NCI-H226 (cell line): ENCODE measurements at places on chromosomes 12 and 14.

- DNase-seq = no peak
Measured at GRCh38 chr14:72945356-72946027, 19.2 kb downstream of the DCAF4 start.

GRCh38 chr12:47249719-47250357, 170.1 kb upstream of the AMIGO2 start:
- peak; percentile 99 for DNase-seq

DNA sequence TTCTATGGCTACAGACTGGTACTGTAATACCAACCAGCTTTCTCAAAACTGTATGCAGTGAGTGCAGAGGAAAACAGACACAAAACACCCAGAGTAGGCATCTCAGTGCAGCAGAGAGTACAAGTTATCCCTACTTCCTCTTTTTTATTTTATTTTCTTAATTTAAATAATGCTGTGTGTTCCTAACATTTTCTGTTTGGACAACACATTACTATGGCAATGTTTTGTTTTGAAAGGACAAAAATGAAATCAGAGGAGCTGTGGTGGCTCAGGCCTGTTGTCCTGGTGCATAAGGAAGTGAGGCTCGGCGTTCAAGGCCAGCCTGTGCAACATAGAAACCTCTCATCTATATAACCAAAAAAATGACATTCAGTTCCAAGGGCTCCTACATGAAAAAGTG, 33.7 kb upstream of the SELPLG start:
- no peak for DNase-seq

DNA sequence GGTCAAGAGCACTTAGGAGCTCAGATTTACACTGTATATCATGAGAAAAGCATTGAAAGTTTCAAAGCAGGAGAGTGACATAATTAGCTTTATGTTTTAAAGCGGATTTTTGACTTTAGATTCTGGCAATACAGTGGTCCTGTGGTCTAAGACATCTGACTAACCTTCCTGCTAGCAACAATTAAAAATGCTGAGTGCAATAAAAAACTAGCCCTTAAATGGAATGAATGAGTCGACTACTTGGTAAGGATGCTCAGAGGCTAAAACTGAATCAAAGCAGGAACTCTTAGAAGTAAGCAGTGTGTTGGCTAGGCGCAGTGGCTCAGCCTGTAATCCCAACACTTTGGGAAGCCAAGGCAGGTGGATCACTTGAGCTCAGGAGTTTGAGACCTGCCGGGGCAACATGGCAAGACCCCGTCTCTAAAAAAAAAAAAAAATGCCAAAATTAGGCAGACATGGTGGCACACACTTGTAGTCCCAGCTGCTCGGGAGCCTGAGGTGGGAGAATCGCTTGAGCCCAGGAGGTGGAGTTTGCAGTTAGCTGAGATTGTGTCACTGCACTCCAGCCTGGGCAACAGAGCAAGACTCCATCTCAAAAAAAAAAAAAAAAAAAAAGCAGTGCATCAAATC, 18.9 kb downstream of the BICD1 start:
- DNase-seq = peak; percentile 42

DNA sequence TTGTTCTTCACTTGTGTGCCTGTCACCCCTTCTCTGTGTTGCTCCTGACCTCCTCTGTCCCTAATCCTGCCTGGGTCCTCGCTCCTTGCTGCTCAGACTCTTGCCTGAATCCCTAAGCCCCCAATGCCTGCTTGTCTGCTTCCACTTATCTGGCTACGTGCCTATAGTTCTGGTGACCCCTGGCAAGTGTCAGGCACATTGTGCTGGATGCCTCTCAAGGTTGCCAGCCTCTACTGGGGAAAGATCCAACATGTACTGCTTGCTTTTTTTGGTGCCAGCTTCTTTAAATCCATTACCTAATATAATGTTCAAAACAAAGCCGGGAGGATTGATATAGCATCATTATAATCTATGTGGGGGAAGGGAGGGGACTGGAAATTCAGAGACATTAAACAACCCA, 448.0 kb upstream of the CCDC196 start:
- DNase-seq = no peak

GRCh38 chr12:116333402-116333801, 55.9 kb upstream of the MED13L start:
- no peak for DNase-seq

- DNase-seq = no peak
Measured at GRCh38 chr14:60178820-60179219, 13.6 kb upstream of the DHRS7 start.

- no peak for DNase-seq
Measured at GRCh38 chr14:50018933-50019210, 97.5 kb downstream of the VCPKMT start.

- no peak for DNase-seq
Measured at GRCh38 chr12:59142183-59142790, 222.0 kb upstream of the LRIG3 start.

- DNase-seq = no peak
Measured at GRCh38 chr12:66808606-66809005, 129.7 kb upstream of the GRIP1 start.
